ENCODE measurements at places on chromosomes 11 and 22. TPM values are rescaled to one million over a fixed set of nuclear protein-coding genes. Genes with fewer than 3 reads are reported as not detected.

GRCh38 chr11:92707173-92707619, 262.3 kb upstream of the MTNR1B start:
- DNase-seq = no peak

POU2AF3 gene
- 0.73 TPM for total RNA-seq

GRCh38 chr11:61609980-61610366, 29.1 kb upstream of the SYT7 start:
- DNase-seq = no peak

- DNase-seq = no peak
Measured at GRCh38 chr22:35591714-35592417, 25.3 kb downstream of the MB start.

KRTAP5-11 gene
- not detected for total RNA-seq

APOBEC3B gene
- not detected for total RNA-seq

FAM180B gene
- total RNA-seq = not detected

DNA sequence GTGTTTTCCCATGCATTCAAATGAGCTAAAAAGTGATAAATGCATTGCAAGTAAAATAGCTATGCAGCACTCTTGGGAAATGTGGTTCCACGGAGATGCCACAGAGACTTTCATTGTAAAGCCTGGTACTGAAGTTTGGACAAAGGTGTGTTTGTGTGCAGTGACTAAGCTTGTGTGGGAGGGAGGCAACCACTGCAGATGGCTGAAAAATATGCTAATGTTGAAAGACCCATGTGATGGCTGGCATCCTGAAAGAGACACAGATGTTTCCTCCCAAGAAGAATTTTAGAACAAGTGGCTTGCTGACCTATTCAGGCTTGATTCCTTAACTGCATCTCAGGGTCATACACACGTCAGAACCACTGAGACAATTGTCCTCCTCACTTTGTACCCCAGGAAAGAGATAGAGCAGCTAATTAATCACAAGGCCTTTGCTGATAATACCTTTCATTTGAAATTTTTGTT, 73.8 kb downstream of the FAM76B start:
- no peak for DNase-seq

- DNase-seq = no peak
Measured at GRCh38 chr11:91947215-91947820, 277.3 kb upstream of the FAT3 start.

CCDC116 gene
- 0.45 TPM for total RNA-seq

- no peak for DNase-seq
Measured at GRCh38 chr11:217704-218103, 10.2 kb downstream of the RIC8A start.

DNA sequence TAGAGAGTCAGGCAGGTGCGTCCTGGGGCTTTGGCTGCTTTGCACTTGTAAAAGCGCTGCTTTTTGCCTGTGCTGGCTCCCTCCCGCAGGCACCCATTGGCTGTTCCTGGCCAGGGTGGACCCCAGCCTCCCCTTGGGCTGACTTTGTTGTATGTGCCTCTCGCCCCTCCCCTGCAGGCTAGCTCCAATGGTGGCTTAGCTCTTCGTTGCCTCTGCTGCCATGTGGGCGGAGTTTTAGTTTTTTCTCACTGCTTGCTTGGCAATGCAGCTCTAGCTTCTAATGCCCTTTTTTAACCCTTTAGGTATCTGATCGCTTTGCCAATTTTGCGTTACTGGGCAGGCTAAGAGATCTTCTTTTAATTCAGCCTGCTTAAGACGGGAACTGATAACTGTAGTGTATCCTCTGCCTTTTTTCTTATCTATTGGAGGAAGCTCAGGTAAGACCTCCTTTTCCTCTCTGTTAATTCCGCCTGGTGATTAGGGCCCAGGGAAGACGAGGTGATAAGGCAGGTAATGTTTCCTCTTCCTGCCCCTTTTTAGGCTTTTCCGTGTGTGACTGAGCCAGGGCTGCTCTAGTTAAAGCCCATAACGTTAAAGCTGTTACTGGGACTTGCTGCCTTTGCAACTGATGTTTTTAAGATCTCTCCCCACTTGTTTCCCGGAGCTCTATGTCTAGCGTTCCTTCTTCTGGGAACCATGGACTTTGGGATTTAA, 11.7 kb upstream of the GLYATL1 start:
- peak; percentile 6 for DNase-seq

- DNase-seq = peak; percentile 16
Measured at GRCh38 chr11:120241277-120241676, 1.3 kb downstream of the POU2F3 start.

DNA sequence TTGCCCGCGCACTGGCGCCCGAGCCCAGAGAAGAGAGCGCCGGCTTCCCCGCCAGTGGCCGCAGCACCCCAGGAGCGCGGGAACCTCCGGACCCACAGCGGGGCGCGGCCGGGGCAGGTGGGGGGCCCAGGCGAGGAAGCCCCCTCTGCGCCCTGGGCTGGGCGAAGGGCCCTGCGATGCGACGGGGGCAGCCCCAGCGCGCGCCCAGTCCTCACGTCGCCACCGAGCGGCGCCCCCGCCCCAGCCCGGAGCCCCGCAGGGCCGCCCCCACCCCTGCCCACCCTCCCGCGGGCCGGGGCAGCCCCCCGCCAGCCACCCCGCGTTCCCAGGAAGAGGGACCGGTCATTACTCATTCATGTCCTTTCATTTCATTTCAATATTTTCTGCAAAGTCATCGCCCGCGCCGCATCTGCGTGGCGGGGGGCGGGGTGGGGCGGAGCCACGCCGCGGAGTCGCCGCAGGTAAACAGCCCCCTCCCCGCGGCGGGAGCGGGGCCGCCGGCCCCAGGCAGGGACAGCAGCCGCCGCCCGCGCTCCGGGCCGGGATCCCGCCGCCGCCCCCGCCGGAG, 673 bp upstream of the PANX2 start:
- DNase-seq = peak; percentile 65

DNA sequence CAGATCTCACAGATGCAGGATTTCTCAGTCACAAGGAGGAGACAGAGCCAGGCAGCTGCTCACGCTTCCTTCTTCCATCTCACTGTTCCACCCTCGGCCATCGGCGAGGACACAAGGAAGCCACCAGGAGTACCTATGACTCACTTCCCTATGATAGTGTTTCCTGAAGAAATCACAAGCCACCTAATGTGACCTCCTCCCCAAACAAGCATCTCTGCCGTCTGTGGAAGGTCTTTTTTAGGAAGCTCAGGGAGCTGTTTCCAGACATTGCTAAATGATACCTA, 672.7 kb downstream of the TBC1D22A start:
- no peak for DNase-seq

- DNase-seq = no peak
Measured at GRCh38 chr11:73464347-73464746, 88.1 kb downstream of the RELT start.

PRG3 gene
- total RNA-seq = not detected

DNA sequence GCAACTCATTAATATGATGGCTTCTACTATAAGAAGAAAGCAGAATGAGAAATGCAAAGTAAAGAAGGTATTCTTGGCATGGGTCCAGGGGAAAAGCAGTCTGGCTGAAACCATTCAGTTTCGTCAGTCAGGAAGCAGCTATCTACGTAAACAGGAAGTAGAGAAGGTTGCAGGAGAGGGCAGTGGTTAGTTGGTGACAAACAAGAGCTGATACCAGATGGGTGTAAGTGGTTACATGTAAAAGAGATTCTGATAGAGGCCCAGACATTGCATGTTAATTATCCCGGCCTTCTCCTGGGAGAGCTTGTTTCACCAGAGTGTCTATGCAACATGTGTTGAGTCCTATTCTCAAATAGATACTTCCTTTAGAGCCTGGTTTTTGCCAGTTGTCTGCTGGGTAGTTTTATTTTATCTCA, 58.4 kb upstream of the PSMA1 start:
- no peak for DNase-seq

DNA sequence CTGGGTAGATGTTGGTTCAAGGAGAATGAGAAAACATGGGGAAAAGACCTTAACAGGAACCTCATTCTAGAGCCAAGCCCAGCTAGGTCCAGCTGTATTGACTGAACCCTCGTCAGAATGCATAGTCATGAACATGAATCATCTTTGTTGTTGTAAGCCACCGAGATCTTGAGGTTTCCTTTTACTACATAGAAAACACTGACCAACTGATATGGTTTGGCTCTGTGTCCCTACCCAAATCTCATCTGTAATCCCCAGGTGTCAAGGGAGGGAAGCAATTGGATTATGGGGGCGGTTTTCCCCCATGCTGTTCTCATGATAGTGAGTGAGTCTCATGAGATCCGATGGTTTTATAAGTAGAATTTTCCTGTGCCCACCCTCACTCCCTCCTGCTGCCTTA, 19.4 kb upstream of the PHOX2A start:
- DNase-seq = no peak

DNA sequence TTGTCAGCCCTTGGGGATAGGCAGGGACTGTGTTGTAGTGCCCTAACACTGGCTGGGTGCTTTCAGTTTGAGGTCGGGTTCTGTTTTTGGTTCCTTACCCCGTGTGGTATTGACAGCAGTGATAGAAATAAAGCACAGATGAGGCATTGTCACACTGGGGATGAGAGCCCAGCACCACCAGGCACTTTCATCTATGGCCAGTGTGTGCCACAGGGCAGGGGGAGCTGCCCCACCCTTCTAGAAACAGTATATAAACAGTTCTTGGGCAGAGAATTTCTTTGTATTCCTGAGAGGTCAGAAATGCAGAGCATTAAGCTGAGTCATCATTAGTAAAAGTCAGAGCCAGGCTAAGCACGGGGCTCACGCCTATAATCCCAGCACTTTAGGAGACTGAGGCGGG, 23.1 kb upstream of the CDC42EP2 start:
- no peak for DNase-seq

DNA sequence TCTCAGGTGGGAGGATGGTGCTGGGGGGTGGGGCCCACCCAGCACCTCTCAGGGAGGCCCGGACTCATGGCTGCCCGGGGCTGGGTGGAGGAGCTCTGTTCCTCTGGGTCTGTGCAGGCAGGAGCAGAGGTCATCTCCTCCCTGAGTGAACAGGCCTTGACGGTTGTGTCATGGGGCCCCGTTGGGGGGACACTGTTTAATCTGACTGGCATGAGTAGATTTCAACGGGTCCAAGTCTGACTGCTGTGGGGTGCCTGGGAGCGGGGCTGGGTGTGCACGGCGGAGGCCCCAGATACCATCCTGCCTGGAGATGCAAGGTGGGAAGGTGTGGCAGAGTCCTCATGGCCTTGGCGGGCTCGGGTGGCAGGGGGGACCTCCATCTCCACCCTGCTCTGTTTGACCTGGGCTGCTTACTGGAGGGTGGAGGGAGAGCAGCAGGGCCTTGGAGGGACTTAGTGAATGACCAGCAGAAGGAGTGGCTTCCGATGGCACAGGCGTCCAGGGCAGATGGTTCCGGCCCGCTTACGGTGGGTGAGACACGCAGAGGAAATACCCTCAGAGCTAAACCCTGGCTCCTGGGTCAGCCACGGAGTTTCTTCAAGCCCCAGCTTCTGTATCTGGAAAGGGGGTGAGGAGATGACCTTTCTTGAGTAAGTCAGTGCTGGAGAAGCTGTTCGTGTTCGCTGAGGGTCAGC, 48.7 kb downstream of the SMIM38 start:
- no peak for DNase-seq

THAP7 gene
- total RNA-seq = 14.3 TPM

DNA sequence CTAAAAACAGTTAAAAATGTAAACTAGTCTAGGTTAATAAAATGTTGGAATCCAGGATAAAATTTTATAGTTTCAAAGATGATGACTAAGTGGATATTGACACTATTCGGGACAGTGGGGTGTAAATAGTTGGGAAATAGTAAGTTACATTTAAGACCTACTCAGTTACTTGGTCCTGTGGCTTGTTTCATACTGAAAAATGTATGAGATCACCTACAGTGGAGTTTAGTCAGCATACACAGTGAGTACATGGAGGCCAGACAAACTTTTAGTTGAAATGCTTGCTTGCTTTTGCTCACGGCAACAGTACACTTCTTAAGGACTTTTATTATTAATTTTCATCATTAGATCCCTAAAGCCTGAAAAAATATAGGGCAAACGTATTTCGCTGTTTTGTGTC, 16.1 kb downstream of the TRIM22 start:
- no peak for DNase-seq

AIP gene
- 29.1 TPM for total RNA-seq

GRCh38 chr11:134357545-134357839, 25.7 kb downstream of the GLB1L2 start:
- no peak for DNase-seq

DNA sequence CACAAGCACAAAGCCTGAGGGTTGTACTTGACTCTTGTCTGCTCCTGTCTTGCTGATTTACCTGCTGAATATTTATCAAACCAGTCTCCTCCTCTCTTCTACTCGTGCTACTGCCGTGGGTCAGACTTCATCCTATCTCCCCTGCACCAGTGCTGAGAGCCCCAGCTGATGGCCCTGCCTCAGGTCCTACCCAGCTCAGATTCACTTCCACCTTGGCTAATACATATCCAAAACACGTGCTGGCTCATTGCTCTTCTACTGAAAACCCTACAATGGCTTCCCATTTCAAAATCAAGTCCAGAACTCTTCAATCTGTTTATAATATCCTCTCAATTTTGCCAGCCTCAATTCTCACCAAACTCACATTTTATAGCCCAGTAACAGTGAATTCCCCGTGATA, 48.3 kb downstream of the RAB30 start:
- no peak for DNase-seq

DNA sequence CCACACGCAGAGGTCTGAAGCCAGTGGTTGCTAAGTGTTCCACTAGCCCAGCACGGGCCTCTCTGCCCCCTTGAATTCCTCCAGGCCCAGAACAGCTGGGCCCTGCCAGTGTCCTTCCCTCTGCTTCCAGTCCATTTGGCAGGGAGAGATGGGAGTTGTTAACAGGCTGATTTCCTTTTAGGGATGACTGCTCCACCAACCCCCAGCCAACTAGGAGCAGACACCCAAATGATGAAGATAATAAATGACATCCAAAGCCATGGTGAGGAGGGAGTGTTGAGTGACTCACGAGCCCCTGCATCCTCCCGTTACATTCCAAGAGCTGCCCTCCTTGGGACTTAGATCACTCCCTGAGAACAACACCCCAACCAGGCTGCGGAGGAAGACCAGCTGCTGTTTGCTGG, 20.6 kb downstream of the PARVA start:
- DNase-seq = no peak

GRCh38 chr11:16610738-16611388, 127.6 kb upstream of the C11orf58 start:
- no peak for DNase-seq

DNA sequence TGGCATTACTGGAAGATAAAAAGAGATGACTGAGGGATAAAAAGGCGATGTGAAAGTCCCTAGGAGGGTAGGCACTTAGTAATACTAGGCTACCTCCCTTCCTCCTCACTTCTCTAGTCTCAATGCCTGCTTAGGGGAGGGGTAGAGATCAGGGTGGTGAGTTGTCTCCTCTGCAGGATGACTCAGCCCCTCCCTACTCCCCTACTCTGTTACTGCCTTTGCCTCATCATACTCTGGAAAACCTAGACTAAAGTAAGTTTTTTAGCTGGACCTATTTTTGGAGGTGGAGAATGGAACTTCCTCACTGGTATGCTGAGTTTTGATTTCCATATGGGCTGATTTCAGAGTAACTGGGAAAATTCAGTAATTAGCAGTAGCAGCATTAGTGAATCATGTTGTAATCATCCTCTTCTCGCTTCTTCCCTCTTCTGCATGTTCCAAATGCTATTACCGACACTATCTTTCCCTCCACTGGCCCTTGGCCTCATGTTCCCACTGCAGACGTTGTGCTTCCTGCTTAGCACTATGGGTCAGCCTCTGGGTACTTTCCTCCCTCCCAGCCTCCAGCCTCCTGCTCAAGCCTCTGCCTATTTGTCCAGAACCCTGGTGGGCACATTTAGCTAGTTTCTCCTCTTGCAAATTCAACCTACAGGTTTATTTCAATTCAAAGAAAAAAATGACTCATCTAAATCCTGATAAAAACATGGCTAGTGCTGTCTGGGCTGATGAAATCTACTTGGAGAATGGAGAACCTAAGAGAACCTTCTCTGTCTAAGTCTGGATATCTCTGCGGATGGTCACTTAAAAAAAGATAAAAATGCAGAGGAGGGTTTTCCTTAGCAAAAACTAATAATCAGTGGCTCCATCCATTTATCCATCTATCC, 281.7 kb downstream of the ST3GAL4 start:
- no peak for DNase-seq

Measured in cerebellum (tissue), 4 donors.